ENCODE measurements at places on chromosomes 3 and 15. TPM values are rescaled to one million over a fixed set of nuclear protein-coding genes. Genes with fewer than 3 reads are reported as not detected.

DNA sequence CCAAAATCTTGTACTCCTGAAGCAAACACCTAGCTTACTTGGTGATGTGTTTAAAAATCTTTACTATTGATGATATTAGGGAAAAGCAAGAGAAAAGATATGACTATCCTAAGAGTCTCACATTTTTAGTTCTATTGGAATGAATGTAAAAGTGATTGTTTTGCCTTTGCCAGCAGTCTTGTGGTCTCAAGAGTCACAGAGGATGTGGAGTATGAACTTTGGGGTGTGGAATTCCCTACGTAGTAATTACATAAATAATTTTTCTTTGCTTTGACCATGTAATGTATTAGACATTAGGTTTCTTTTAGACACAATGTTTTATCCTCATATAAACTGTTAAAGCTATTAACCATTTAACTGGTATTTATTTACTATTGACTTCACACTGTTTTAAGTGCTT is 387.6 kb downstream of the NAALADL2 start:
- no peak for DNase-seq

DNA sequence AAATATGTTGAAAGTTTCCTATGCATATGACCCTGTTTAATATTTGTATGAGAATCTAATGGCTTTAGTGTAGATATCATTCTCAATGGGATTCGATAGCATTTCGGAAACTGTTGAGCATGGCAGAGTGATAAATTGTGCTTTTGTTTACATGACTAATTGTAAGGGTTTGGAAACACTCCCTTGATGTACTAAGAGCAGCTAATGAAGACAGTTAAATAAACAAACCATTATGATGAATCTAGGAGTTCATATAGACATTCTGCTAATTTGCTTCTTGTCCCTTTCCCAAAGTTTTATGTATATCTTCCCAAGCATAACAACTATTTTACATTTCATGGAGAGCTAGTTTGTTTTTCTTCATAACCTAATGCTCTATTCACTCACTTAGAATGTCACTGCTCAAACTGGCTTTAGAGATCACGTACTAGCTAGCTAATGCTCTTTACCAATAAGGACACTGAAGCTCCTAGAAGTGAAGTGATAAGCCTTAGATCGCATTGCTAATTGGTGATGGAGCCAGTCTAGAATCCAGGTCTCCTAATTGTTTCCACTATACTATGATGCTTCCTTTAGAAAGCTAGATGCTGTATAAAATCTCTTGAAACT is 140.8 kb downstream of the TP63 start:
- DNase-seq: no peak

GRCh38 chr3:155282385-155283091 is 10.9 kb downstream of the STRIT1 start:
- no peak for DNase-seq

DNA sequence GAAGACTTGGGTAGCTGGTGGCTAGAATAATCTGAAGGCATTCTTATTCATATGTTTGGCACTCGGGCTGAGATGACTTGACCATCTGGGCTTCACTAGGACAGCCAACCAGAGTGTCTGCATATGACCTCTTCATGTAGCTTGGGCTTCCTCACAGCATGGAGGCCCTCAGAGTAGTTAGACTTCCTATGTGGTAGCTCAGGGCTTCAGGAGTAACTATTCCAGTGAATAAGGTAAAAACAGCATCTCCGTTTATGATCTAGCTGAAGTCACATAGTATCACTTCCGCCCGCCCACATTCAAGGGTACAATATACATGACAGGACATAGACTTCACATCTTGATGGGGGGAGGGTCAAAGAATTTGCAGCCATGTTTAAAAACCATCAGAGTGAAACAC is 18.9 kb upstream of the CMTM8 start:
- no peak for DNase-seq

DNA sequence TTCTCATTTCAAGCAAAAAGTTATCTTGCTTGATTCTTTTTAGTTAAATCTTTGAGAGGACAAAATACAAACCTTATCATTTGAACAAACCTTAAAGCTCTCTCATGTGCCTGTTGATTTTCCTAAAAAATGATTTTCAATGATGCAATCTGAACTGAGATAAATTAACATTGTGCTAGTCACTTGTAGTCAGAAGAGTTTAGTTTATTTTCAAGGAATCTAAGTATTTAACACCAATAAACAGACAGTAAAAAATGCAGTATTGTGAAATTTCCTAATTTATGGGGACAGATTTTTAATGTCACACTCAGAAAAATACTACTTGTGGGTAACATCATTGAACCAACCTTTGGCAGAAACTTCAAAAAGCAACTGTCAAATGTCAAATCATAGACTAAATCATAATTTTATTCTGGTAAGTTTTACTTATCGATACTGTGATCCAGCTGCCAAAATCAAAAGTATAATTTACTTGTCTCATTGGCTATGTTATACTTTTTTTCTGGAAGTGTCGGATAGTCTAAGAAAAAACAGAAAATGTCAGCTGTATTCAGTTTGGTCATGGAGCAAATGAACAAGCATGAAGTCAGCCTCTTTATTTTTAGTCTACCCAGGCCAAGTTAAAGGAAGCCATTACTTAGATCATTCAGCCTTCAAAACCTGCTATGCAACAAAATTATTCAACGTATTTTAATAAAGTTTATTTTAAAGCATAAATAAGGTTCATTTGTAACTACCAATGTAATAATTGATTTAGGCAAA is 52.4 kb upstream of the FNDC3B start:
- no peak for DNase-seq

GRCh38 chr15:69163141-69163669 is 2.8 kb downstream of the GLCE start:
- DNase-seq: no peak

- no peak for DNase-seq
These were observed 40.8 kb upstream of the FILIP1L start for GRCh38 chr3:100155128-100155527.

DNA sequence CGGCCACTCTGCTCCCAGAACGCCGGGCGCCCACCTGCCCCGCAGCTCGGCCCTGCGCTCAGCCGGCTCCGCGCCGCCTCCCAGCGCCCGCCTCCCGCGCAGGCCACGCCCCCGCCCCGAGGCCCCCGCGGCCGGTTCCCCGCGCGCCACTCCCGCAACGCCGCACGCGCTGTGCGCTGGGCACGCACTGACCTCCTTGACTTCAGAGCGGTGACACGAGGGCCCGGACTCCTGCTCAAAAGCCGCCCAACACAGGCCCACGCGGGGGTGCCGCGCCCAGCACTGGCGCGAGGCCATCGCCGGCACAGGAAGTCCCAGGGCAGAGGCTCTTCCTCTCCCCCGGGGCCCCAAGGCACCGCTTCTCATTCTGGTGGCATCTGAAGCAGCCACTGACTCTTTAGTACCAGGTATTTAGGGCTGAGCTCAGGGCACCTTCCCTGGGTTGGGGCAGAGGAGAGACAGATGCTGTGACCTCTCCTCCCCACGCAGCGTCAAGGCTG is 12.4 kb downstream of the TNK2 start:
- no peak for DNase-seq

DNA sequence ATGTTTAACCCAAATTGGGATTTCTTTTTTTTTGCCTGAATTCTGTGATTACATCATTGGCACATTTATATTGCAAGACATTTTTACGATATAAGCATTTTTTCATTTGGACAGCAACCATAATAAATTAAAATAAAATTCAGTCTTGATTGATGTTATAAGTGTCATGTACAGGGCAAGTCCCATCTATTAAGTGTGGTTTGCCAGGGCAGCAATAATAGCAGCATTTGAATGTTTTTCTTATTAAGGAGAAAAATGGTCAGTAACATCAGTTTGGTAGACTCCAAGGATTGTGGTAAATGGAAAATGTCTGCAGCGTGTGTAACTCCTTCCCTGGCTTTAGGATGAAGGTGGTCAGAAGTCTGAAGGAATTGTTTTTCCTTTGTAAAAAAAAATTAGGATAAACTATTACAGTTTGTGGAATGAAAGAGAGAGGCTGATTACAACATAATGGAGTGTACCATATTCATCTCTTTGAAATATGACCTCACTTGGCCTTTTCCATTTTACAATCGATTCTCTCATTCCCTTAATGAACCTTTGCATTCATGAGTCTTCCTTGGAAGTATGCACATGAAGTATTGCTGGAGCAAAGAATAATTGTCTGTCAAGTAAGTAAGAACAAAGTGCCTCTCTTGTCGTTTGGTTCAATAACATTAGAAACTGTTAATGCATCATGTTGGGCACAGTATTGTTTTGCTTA is 405.4 kb upstream of the THRB start:
- no peak for DNase-seq

DNA sequence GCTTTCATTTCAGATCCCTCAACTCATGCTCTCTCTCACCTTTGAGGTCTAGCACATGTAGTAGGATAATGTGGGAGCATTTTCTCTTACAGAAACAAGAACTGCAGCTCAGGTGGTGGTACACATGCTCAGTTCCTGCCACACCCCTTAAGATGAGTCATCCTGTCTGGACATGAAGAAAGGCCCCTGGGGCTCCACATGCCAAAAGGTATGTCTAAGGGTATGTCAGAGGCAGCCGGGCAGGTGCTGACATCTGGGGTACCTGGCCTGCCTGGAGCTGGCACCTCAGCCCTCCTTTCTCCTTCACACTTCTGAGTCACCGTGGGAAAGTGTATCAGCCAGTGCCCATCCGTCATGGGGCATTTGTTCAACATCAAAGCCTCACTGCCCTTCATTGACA is 209.9 kb downstream of the OCA2 start:
- no peak for DNase-seq

- DNase-seq: no peak
These were observed 101.9 kb upstream of the RORA start for GRCh38 chr15:61331019-61331418.

DNA sequence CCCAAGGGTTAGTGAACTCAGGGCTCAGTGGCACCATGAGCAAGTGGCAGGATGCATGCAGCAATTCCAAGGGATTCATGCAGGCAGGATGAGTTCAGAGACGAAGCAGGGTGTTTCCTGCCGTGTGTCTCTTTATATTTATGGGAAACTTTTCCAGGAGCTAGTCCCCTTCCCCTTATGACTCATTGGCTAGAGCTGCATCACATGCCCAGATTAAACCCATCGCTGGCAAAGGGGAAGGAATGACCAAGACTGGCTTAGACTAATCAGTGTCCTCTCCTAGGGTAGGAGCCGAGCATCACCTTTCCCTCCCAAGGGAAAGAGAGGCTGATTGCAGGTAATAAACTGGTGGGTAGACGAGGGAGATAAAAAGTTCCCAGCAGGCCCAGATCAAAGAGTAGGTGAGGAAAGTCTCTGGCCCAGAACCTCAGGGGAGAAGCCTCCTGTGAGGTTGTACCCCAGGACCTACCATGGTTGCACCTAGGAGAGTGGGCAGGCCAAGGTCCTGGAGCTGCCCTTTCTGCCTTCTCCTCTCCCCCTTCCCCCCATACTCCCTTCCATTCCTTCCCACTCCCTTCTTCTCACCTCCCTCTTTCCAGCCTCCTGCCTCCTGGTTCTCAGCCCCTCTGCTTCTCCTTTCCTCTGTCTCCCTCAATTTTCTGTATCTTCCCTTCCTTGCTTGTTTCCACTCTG is 67.8 kb upstream of the ITGA11 start:
- DNase-seq: peak; percentile 34

DNA sequence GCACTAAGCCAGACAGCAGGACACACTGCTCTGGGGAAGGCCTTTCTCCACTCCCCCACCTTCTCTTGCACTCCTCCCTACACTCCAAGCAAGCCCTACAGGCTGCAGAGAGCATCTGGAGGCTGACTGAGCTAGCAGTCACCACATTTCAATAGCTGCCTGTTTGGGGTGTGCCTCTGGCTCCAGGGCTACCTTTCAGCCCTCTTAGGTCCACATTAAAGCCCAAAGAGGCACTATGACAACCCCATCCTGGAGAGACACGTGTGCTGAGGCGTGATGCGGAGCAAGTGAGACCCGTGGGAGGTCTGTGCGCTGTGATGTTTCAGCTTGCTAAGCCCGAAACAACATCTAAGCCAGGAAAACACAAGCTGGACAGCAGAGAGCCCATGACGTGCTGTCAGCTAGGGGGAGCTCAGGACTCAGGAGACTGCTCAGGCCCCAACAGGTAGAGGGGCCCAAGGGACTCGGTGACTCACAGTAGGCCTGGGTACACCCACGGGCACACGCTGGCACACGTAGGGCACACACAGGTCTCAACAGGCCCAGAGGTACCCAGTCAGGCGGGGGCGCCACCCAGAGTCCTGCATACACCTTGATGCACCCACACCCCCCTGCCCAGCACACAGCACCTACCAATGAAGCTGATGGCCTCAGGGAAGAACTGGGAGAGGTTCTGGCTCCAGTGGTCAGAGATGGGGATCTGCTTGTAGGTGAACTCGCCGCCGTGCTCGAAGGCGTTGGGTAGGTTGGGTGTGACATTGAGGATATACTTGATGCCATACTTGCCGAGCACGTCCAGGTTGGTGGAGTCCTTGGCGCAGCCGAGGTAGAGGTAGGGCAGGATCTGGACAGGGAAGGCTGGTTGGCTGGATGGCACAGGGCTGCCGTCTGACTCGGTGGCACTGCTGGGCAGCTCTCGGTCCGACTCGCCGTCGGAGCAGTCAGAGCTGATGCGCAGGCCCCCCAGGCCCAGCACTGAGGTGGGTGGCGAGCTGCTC is 2.8 kb downstream of the DUSP7 start:
- no peak for DNase-seq

DNA sequence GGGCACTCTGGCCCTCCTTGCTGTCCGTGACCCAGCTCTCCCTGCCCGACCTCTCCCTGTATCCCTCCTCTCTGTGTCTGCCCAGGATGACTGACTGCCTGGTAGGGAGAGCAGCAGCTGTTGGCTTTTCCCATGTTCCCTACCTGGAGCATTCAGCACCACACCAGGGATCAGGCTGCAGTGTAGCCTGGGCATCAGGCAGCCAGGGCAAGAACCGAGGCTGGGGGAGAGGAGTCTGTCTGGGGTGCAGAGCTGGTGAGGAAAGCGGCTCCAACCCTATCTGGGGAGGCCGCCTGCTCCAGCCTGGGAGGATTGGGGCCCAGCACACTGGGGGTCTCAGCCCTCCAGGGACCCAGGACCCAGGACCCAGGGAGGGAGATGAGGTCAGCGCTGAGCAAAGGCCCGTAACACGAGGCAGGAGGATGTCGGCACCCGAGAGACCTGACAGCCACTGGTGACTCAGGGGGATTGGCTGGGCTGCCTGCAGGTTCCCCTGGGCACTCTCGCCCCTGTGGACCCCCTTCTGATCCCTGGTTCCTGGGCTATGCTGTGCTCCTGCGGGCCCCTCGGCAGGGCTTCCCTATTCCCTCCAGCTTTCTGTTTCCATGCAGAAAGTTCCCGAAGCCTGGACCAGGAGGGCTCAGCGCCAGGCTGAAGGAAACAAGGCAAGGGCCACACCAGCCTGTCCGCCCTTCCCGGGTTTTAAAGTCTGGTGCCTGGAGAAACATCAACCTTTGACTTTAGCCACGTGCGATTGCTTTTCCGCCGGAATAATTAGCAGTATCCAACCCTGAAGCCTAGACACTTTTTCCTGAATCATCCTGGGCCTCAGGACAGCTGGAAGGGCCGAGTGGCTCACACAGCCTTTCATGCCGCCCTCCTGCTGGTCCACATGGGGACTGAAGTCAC is 128.2 kb upstream of the MEF2A start:
- DNase-seq: no peak

GRCh38 chr3:94935738-94936580 is 873.1 kb downstream of the NSUN3 start:
- DNase-seq: no peak

- DNase-seq: no peak
These were observed 59.5 kb upstream of the STRIT1 start for GRCh38 chr3:155352900-155353490.

RHOV gene
- total RNA-seq: 2.7 TPM

SHC4 gene
- 0.30 TPM for total RNA-seq

SMCO1 gene
- total RNA-seq: not detected

CCR9 gene
- total RNA-seq: not detected

GOLGA8G gene
- total RNA-seq: not detected

OR5H15 gene
- not detected for total RNA-seq

TAGLN3 gene
- 7.2 TPM for total RNA-seq

SAMMSON gene
- not detected for total RNA-seq

GOLGA8N gene
- 0.63 TPM for total RNA-seq

EPHA3 gene
- total RNA-seq: 0.33 TPM

LRRC2 gene
- 6.4 TPM for total RNA-seq

Data from H1 (cell line).